GM23338 (cell line): ENCODE measurements at places on chromosomes 7 and 10.

GRCh38 chr10:50622706-50623662 is 772 bp downstream of the SGMS1 start:
- peak; percentile 42 for DNase-seq

GRCh38 chr7:142389544-142389943 is 131.7 kb upstream of the PRSS58 start:
- no peak for DNase-seq

GRCh38 chr7:98110249-98111022 is 3.8 kb downstream of the LMTK2 start:
- DNase-seq: peak; percentile 53

- no peak for DNase-seq
These were observed 78.5 kb downstream of the SHH start for GRCh38 chr7:155733582-155734444.

DNA sequence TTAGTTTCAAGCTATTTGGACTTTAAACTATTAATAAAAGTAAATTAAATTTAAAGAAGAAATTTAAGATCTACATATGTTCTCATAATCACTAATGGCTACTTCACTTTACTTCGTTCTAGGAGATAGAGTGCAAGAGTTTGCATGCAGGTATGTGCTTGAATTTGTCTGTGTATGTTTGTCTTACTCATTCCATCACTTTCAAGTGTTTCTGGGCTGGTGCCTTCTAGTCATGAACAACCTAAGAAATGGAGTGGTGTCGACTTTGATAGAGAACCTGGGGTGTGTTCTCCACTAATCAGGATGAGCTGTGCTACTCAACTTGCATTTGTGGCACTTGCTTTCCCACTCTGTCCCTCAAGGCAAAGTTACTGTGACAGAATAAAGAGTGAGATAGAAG is 169.9 kb downstream of the KCND2 start:
- DNase-seq: no peak

DNA sequence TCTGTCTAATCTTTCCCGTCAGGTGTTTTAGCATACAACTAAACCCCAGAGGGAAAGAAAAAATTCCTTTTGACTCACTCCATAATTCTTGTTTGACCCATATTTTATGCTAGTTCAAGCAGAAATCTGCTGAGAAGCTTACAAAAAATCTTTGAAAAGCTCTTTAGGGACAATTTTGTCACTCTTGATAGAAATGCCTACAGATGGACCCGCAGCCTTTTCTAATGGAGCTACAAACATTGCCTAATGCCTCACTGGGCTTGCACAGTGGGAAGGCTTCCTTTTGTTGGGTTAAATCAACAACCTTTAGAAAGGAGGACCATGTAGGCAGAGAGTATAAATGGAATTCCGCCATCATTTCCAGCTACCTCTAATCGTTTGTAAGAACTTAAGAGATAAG is 344.5 kb downstream of the PCLO start:
- DNase-seq: peak; percentile 61

- no peak for DNase-seq
These were observed 6.5 kb upstream of the ERLIN1 start for GRCh38 chr10:100192350-100192749.

- DNase-seq: peak; percentile 49
These were observed 218.4 kb downstream of the CHRM2 start for GRCh38 chr7:137086896-137087295.

- no peak for DNase-seq
These were observed 4.0 kb upstream of the SH2B2 start for GRCh38 chr7:102282465-102283362.

DNA sequence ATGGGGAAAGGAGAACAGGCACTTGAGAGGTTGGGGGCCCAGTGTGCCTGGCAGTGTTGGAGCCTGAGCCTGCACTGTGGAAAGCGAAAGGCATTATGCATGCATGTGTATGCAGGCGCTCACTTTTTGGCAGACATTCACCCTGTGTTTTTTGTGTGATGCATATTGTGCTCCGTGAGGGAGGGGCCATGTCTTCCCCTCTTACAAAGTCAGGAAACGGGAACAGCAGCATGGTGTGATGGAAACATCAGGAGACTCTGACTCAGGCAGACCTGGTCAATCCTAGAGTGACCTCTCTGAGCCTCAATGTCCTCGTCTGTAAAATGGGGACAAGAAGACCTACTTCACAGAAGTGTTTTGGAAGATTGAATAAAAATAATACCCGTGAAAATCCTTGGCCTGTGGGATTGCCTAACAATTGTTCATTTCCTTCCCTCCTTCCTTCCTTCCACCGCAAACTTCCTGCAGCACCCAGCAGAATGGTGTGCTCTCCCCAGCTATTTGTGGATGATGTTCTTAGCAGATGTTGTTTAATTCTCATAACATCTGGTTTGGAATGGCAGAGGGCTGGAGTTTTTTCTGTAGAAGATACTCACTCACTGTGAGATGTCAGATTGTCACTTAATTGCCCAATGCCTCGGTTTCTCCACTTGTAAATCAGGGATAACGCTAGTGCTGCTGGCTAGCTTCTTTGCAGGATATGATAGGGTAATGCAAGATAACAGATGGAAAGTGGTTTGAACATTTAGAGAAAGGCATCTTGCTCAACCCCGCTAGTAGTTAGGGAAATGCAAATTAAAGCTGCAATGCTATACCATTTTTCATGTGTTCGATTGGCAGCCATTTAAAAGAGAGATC is 39.8 kb downstream of the CDH23 start:
- no peak for DNase-seq

- no peak for DNase-seq
These were observed 143.7 kb downstream of the DNAJB6 start for GRCh38 chr7:157480371-157481050.

DNA sequence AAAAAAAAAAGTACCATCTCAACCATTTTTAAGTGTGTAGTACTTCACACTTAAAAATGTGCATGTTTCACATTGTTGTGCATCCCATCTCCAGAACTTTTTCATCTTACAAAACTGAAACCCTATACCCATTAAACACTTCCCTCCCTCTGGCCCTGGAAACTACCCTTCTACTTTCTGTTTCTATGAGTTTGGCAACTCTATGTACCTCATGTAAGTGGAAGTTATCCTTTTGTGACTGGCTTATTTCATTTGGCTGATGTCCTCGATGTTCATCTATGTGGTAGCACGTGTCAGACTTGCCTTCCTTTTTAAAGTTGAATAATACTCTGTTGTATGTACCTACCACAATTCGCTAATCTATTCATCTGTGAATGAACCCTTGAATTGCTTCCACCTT is 12.2 kb downstream of the KCNMA1 start:
- DNase-seq: no peak

DNA sequence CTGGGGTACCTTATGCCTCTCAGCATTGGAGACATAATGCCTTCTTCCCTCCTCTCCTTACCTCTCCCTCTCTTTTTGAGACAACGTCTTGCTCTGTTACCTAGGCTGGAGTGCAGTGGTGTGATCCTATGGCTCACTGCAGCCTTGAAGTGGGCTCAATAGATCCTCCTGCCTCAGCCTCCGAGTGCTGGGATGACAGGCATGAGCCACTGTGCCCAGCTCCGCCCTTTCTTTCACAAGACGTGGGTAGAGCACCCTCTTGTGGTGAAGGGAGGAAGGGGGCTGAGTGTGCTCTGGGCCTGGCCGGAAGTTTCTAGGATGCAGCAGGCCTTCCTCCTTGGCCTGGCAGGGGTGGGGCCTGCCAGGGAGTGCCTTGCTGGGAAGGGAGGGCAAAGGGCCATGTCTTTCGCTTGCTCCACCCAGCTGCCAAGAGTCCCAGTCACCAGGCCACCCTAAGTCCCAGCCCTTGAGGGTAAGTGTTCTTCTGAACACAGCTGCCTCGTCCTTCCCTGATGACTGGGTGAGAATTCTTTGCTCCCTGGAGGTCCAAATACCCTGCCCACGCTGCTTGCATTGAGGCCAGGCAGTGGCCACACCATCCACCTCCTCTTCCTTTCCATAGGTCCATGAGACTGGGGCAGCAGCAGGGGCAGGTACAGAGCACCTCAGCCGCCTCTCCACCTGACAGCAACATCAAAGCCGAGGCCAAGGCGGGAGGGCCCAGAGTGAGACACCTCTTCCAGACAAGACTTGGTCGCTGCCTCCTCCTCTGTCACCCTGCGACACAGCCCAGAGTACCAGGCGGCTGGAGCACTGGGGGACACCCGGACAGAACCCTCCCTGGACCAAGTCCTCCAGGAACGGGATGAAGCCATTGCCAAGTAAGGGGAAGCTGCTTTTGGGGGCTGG is 3.7 kb downstream of the ABHD11 start:
- DNase-seq: peak; percentile 95

DNA sequence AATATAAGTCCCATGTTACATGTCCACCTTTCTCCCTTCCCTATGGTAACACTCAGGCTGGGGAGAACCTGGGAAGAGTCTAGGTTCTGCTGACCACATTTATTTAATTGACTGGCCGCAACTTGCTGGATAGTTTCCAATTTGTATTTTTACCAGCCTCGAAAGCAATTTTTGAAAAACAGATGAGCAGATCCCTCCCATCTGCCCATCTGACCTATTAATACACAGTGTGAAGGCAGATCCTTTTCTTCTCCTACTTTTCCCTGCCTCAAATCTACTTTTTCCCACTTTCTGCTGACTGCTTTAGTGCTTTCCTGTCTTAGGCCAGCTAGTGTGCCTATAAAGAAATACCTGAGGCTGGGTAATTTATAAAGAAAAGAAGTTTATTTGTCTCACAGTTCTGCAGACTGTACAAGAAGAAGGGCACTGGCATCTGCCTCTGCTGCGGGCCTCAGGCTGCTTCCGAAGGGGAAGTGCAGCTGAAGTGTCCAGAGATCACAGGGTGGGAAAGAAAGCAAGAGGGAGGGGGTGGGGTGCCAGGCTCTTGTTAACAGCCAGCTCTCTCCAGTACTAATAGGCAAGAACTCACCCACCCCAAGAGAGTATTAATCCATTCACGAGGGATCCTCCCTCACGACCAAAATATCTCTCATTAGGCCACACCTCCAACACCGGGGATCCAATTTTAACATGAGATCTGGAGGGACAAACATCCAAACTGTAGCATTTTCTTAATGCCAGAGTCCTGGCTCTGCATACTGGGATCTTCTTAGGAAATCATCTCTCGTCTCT is 336.0 kb upstream of the IGFBP3 start:
- no peak for DNase-seq

DNA sequence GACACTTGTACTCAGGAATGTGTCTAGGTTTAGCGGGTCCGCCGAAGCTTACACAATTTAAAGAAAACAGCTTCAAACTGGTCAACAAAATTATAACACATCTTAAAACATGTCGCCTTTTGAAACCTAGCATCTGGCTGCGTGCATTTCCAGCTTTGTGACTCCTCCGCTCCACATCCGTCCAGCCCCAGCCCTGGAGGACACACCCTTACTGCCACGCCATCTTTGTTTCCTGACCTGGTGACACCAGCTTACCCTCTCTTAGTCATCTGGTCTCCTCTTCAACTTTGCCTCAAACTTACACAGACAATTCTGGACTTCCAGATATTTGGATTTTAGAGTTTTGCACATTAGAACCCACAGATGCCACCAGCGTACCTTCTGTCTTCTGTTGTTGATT is 198.7 kb upstream of the VSTM2A start:
- no peak for DNase-seq

DNA sequence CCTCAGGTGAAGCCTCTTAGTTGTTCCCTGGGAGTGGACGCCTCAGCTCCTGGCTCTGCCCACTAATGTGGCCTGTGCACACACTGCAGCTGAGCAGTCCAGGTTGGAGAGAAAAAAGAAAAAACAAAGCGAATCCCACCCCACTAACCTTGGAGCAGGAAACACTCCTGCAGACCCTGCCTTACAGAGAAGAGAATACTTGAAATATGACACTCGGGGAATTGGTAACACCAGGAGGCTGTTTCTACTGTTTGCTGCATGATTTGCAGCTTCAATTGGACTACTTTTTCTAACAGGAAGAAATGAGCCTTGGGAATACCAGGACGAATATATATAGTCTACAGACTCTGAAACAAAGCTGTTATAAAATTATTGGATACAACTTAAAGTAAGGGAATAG is 22.2 kb downstream of the CDHR3 start:
- DNase-seq: peak; percentile 36

DNA sequence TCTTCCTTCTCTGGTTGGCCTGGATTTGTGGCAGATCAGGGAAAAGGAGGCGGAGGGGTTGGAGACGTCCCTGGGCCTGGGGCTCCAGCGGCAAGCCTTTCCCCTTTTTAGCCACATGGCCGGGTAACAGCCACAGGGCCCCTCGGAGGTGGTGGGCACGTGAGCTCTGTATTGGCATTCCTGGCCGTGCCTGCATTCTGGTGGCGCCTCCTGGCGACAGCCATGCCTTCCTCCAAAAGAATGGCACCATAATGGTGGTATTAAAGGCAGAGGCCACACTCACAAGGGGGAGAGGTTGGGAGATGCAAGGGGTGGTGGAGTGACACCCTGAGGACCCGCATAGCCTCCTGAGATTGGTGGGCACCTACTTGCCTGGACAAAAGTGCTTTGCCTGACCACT is 3.0 kb upstream of the AQP1 start:
- peak; percentile 77 for DNase-seq

GRCh38 chr10:123417414-123417813 is 248.7 kb upstream of the GPR26 start:
- DNase-seq: no peak

- peak; percentile 84 for DNase-seq
These were observed 1013.8 kb upstream of the MBL2 start for GRCh38 chr10:53786236-53786900.

DNA sequence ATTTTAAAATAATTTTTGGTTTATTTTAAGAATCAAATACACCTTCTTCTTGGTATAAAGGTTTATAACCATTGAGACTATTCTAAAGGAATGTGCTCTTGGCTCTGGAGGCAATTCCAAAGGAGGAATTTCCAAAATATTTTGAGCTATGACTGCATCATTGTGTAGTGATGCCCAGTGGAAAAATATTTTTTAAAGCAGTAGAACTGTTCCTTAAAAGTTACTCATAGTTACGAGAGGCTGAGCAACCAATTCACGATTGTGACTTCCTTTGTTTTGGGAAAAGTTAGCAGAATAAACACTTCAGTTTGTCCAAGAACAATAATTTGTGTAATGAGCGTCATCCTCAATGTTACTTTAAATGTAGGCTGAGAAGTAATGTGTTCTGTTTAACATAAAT is 233.6 kb downstream of the BAMBI start:
- no peak for DNase-seq

DNA sequence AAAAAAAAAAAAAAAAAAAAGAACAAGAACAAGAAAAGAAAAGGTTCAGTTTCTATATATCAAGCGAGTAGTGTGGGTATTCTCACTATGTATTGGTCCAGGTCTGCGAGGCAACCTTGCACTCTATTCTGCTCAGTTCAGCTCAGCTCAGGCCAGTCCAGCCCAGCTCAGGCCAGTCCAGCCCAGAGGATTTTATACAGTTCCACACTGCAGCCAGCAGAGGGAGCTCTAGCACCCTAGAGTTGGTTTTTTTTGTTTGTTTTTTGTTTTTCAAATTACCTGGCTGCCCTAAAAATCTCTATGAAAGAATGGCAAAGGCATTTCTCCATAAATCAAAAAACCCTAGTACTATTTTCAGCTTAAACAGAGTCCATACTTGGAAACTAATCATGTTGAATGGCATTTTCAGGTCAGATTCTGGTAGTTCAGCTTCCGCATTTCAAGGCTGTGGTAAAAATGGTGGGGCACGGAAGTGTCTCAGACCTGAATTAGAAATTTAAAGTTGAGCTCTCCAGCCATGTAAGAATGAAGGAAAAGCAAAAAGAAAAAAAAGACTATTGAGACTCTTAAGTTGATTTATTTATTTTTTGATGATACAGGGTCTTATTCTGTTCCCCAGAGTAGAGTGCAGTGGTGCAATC is 55.2 kb upstream of the GSDME start:
- DNase-seq: peak; percentile 72

GRCh38 chr10:90969121-90969534 is 48.2 kb upstream of the ANKRD1 start:
- DNase-seq: no peak

- DNase-seq: no peak
These were observed 16.5 kb upstream of the SEPTIN7 start for GRCh38 chr7:35784332-35784731.

GRCh38 chr10:76082956-76083355 is 651.5 kb downstream of the LRMDA start:
- peak; percentile 98 for DNase-seq
